Hematopoietic multipotent progenitor cell (in vitro differentiated cells): ENCODE measurements at places on chromosomes 11 and 22.

- DNase-seq: no peak
Observed at GRCh38 chr11:94219771-94220170, 84.6 kb upstream of the IZUMO1R start.

DNA sequence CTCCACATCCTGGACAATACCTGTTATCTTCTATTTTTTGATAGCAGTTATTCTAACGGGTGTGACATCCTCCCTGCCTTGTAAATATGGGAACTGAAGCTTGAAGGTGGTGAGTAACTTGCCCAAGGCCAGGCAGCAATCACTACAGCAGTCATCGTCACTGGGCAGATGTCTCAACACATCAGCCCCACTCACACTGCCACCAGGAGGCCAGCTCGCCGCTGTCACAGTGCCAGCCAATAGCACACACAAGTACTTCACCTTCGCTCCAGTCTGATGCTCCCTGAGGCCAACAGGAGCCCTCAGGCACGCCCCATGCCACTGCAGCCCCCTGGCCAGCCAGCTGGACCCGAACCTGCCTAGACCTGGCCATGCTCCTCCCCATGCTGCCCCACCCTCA lies 4.9 kb upstream of the TTLL1 start:
- no peak for DNase-seq

DNA sequence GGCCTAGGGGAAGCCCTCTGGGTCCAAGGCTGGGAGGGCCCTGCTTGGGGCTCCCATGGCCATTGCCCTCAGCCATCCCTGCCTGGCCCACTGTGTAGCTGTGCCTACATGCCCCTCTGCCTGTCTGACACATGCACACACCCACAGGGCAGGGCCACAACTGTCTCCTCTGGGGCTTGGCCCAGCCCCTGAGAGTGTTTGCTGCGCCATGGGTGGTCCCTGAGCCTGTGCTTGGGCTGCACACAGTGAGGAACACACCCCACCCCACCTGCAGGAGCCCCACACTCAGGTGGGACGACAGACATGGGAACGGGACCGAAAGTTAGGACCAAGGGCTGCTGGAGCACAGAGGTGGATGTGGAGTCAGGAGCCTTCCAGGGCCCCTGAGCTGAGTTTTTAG lies 489.5 kb downstream of the TBC1D22A start:
- DNase-seq: no peak

GRCh38 chr11:130441719-130442118 lies 6.7 kb upstream of the ADAMTS15 start:
- no peak for DNase-seq

DNA sequence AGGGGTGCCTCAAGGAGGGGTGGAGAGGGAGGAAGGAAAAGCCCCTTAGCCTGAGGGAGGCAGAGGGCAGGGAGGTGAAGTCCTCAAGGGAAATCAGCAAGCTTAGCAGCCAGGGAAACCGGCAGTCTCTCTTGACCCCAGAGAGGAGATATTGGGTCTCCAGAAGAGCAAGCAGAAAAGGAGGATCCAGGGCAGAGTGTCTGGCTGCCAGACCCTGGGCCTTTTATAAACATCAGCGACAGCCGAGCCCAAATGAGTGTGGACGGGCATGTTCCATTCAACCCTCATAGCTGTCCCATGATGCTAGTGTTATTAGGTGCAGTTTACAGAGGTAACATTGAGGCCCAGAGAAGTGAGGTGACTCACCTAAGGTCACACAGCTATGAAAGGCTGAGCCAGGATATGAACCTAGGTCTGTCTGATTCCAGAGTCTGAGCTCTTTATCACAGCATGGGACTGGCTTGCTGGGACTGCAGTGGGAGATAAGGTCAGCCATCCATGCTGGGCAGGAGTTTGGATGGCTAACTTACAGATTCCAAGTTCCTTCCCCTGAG lies 9.3 kb downstream of the PRDM11 start:
- DNase-seq: no peak

DNA sequence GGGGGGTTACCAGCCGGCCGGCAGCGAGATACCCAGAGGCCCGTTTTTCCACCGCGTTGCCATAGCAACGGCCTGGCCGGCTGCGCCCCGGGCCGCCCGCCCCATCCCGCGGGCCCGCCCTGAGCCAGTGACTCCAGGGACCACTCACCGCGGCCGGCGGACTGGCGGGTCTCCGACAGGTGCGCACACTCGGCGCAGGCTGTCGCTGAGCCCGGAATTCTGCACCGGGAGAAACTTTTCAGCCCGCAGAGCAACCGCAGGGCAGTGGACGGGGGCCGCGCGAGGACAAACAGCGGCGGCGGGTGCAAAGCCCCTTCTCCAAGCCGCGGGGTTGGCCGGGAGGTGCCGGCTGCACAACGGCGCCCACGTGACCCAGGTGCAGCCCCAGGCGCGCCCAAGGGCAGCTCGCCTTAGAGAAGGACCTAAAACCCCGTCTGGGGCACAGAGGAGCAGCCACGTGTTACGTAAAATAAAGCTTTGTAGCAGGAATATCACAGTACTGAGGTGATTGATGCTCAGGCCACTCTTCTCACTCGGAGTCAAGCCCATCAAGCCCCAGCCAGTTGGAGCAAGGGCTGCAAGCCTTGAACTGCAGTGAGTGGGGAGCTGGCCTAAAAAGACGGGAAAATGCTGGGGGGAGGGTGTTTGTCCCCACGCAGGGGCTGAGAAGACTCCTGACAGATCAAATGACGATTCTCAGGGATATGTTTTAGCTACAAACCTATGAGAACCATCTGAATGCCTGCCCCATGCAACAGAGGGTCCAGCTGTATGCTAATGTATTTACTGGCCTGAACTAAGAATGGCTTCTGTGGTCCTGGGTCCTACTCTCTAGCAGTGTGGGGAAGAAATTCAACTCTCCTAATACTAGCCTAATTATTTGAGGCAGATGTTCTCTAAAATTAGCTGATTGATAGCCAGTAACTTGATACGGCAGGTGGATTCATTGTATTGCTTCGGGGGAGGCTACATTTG lies at the start of gene STK33:
Gene STK33 (minus strand): TSS at position 294 of the 975 bp plus-strand sequence. CDS start 119,323 bp downstream, outside the sequence.
- peak; percentile 67 for DNase-seq

GRCh38 chr11:82944198-82944597 lies 42.7 kb downstream of the DDIAS start:
- no peak for DNase-seq

- DNase-seq: no peak
Observed at GRCh38 chr11:66061268-66061667, 8.8 kb upstream of the PACS1 start.

- DNase-seq: peak; percentile 44
Observed at GRCh38 chr22:50271519-50271970, 1.4 kb upstream of the MAPK11 start.

DNA sequence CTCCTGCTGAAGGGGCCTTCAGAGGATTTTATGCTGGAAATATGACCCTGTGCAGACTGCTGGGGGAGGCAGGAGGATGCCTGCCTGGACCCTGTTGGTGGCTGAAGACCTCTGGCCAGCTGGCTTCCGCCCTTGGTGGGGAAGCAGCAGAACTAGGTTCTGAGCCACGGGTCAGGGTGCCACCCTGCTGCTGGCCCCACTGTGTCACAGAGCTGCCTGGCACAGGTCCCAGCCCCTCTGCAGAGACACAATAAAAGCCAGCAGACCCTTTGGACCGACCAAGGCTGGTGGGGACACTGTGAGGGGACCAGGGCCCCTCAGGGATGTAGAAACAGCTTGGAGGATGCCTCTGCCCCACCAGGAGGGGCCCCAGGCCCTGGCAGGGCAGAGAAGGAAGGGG lies 6.9 kb upstream of the SREBF2 start:
- DNase-seq: no peak
